Skeletal muscle cell (primary cell): ENCODE measurements at places on chromosomes 1 and 21.

DNA sequence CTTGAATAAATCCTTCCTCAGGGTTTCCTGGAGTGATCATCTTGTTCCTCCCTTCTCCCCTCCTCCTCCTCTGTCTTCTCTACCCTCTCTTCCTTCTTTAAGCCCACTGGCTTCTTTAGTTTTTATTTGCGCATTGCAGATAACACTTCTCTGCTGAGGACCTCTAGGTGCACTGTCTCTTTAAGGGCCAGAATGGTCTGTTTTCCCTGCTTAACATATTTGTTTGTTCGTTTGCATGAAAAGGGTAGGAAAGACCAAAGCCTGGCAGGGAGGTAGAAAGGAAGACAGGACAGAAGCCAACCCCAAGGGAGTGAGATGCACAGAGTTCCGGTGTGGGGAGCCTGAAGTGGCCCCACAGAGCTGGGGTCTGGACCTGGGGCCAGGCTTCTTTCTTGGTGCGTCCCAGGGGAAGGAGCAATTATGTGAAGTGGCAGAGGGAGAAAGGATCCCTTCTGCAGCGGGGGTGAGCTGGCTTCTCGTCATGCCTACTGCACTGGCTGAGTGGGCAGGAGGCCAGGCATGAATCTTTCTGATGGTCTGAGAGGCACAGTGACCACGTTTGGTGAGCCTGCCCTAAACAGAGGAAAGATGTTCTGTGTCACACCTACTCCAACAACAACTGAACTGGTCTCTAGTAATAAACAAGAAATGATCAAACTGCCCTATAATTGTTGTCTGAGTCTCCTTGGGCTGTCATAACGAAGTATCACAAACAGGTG, 232.7 kb downstream of the KCNJ6 start:
- no peak for DNase-seq

DNA sequence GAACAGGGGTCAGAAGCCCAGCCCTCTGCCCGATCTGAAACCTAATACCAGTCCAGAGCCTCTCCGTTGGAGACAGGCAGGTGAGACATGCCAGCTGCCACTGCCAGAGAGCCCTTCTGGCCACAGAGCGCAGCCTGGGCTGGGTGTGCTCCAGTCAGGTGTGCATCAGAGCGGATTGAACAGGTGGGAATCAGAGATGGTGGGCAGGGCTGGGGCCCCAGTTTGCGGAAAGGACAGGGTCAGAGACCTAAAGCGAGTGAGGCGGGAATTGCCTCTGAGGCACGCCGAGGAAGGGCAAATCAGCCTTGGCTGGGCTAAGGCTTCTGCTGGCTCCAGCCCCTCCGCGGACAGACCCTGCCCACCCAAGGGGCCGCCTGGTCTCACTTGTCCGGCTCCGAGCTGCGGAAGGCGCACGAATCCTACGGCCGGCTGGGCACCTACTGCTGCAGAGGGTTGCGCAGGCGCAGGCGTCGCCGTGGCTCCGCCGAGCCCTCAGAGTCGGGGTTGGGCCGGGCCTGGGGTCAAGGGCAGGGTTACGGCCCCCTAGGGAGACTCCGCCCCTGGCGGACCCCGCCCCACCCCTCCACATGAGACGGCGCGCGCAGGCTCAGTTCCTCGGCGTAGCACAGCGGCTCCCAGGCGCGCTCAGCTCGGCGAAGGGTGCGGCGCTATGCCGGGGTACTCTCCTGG, 10.3 kb downstream of the CPLANE2 start:
- DNase-seq, result no peak

DNA sequence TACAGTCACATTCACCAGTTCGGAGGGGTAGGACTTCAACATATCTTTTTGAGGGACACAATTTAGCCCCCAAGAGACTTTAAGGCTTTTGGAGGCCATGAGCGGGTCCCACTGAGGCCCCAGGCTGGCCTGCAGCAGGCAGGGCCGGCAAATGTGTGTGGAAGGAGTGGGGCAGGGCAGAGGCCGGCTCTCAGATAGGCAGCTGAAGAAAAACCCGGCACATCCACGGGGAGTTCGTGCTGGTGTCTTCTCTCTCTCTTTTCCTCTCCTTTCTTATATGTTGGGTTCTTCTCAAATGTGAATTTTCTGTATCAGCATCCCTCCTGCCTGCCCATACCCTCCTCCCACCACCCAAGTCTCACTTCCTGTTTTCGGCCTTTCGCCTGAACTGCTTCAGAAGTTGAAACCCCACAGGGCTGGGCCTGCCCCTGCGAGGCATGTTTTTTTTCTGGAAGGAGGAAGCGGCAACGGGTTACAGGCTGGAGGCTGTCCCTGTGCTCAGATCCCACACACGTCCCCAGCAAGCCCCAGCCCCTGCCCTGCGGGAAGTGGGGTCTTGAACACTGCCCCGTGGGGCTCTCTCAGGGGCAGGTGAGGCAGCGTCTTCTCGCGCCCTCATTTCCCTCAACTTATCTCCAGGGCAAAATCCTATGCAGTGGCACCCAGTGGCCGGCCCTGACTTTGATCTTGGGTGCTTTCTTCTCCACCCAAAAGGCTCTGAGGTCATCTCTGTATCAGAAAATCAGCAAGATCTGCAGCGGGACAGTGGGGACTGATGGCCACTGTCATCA, 9.7 kb upstream of the UMODL1 start:
- no peak for DNase-seq

DNA sequence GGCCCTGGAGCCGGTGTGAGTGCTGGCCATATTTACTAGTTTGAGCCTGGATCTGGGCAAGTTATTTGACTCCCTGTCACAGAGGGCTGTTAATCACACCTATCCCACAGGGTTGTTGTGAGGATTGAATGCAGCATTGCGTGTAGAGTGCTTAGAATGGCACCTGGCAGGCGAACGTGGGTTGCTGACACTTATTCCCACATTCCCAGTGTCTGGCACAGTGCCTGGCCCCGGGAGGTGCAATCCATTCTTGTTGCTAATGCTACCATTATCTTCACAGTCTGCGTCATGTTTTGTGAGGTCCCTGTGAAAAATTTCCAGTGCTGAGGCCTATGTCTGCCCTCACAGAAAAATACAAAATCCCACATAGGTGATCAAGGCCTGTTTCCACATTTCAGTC, 66.1 kb downstream of the CD2 start:
- DNase-seq, result peak; percentile 98

DNA sequence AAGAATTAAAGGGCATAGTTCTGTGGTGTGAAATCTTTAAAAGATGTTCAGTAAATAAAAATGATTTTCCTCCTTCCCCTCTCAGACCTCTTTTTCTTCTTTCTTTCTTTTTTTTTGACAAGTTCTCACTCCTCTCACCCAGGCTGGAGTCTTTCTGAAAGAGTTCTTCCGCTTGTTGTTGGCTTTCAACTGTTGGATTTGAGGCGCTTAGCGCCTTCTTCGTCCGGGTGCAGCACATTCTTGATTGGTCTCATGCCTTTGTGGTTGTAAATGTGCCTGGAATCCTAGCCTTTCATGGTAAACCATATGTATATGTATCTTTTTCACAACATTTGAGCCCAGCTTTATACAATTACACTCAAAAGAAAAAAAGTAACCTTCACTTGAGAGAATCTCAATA, 980 bp upstream of the METTL18 start:
- DNase-seq, result no peak

GRCh38 chr1:213008564-213008963, 7.1 kb downstream of the ANGEL2 start:
- DNase-seq, result no peak
